Endothelial cell of umbilical vein (primary cell): ENCODE measurements at places on chromosomes 1 and 21.

- DNase-seq = no peak
Observed at GRCh38 chr1:206469411-206469932, 804 bp upstream of the IKBKE start.

DNA sequence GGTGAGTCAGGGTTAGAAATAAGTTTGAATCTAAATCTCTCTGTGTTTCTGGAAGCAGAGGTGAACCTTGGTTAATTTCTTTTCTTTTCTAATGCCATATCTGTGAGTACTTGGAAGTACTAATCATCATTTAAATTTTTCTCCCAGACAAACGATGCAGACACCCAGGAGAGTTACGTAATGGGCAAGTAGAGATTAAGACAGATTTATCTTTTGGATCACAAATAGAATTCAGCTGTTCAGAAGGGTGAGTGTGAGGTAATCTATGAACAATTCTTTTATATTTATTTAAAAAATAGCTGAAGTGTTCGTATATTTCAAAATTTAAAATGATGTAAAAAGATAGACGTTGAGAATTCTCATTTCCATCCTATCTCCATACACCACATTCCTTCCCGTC is 11.2 kb downstream of the C4BPA start:
- DNase-seq = no peak

DNA sequence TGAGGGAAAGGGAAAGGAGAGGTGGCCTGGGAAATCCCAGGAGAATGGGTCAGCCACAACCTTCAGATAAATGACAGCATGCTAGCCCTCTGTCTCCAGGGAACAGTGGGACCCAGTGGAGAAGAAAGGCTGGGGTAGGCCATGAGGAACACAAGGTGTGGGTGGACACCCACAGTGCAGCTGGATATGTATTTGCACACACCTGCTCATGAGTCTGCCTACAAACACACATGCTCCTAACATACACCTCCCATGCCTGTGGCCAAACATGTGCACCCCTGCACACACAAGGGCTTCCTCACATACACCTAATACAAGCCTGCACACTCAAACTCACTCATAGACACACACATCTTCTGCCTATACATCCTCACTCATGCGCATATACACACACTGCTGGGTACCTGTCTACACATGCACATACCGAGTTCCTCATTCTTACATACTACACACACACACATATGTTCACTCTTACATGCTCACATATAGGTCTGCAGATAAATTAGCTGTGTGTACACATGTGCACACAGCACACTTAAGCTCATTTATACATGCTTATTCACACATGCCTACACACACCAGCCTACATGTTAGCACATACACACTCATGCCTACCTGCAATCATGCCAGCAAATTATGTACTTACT is 3.6 kb downstream of the C1orf216 start:
- no peak for DNase-seq

- peak; percentile 85 for DNase-seq
Observed at GRCh38 chr1:112389689-112390088, 6.3 kb upstream of the CTTNBP2NL start.

GRCh38 chr1:218570456-218570855 is 225.3 kb downstream of the TGFB2 start:
- DNase-seq = no peak

DNA sequence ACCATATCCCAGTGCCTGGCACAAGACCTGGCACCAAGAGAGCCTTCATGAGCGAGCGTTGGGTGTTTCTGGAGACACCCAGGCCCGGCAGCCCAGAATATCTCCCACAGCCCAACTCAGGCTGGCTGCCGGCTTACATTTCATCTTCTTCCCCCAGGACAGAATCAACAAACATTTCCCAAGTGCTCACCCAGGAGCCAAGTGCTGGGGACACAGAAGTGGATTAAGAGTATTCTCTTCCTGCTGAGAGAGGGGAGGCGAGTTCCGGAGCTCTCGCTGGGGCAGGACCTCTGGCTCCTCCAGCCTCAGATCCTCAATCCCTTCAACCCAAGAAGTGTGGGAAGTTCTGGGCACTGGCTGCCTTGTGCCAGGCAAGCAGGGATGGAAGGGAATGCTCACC is 23.6 kb downstream of the IFFO2 start:
- no peak for DNase-seq

GRCh38 chr1:238642231-238642630 is 744.1 kb upstream of the CHRM3 start:
- no peak for DNase-seq

GRCh38 chr1:91803123-91803522 is 82.8 kb downstream of the TGFBR3 start:
- DNase-seq = no peak

DNA sequence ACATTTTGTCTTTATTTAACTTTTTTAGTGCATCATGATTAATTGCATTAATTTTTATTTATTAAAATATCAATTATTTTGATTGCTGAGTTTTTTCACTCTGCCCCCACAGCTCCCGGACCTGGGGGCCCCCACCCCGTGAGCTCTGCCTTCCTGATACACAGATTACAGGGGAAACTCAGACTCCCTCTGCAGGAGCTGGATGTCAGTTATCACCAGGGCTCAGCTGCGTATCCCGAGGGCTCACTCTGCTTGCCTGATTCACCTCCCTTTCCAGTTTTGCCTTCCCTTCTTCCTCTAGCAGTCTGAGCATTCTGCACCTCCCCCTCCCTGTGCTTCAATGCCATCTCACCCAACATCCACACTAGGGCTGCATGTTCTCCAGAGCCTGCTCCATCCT is 98.2 kb downstream of the ATP1A1 start:
- no peak for DNase-seq

GRCh38 chr1:19861034-19861433 is 21.2 kb upstream of the OTUD3 start:
- DNase-seq = no peak

DNA sequence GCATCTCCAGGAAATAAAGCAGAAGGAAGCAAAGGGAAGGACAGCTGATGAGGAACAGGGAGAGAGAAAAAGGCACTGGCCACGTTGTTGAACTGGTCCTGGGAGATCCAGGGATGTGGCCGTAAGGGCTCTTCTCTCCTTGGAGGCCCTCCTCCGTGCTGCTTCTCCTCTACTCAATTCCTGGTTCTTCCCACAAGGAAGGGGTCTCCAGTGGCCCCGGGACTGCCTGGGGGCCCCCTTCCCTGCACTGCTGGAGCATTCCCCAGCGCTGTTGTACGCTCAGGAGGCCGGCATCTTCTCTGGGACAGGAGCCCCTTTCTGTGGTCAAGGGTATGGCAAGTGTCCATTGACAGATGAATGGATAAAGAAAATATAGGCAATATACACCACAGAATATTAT is 88.5 kb upstream of the TLR5 start:
- DNase-seq = no peak

DNA sequence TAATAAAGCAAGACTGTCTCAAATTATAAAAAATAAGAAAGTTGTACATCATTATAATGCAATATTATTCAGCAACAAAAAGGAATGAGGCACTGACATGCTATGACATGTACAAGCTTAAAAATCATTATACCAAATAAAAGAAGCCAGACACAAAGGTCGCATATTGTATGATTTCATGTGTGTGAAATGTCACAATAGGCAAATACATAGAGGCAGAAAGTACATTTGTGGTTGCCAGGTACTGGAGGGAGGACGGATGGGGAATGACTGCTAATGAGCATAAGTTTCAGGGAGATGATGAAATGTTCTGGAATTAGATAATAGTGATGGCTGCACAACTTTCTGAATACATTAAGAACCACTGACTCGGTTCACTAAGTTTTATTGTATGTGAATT is 73.6 kb upstream of the NBPF3 start:
- DNase-seq = no peak

DNA sequence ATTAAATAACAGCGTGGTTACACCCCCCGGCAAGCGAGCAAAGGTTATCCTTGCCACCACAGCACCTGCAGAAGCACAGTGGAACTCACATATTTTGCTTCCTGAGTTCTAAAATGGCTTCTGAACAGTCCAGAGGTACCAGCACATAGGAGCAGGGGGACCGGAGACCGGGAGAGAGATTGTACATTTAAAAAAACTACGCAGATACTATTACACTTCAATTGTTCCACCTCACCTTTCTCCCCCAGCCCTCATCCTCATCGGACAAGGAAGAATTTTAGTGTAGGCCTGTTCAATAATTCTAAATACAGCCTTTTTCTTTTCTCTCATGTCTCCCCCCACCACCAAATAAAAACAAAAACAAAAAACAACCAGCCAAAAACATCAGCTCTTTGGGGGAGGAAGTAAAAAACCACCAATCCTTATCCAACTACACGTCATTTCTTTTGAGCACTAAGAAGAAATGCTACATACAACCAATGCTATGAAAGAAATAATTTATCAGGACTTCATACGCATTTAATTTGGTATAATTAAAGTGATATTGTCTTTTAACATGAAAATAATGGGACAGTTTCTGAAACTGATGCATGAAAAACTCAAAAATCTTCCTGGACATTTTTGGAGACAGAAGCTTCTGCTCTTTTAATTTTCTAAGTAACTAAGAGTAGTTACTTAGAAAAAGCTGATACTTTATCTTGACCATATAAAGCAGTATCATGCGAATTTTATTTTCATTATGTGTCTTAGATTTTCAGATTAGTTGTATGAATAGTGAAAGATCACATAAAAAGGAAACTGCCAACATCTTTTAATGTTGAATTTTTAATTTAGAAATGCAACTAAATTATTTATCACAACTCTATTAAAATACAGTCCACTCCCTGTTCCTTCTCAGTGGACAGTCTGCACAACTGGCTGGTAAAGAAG is 9.1 kb downstream of the CDKN2C start:
- no peak for DNase-seq

DNA sequence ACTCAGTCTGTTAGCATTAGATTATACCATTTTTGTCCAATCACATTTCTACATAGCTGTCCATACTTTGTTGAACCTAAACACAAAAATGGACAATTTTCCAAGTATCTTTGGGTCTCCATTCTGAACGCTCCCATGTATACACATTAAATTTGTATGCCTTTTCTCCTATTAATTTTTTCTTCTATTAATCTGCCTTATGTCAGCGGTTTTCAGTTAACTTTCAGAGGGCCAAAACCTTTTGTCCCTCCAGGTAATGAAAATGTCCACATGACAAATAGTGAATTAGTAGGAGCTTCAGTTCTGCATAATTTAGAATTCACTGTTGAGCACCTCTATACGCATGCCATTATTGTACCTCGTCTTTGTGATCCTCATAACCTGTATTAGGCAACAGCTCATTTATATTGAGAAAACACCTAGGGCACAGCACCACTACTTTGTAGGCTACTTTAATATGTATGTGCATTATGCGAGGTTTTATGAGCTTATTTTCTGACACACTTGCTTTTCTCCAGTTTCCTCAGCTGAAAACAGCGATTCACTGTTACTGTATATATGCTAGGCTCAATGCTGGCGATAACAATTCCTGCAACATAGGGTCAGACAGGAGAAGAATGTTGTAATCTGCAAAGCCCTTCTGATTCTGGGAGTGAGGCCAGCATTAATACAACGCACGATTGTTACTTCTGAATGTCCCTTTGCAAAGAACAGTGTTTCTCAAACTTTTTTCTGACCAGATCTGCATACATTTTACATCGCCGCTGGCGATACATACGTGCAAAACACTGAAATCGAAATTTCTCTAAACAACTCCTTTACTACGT is 1.1 kb upstream of the ABCD3 start:
- DNase-seq = peak; percentile 77

DNA sequence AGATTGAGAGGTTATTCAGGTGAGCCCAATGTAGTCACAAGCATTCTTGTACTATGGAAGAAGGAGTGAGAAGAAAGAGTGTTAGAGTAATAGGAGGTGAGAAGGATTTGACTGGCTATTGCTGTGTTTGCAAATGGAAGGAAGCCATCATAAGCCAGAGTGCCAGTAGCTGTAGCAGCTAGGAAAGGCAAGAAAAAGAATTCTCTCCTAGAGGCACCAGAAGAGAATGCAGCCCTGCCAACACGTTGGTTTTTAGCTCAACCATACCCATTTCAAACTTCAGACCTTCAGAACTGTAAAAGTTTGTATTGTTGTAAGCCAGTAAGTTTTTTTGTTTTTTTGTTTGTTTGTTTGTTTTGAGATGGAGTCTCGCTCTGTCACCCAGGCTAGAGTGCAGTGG is 8.9 kb upstream of the IL12RB2 start:
- no peak for DNase-seq

GRCh38 chr1:9822897-9823692 is 670 bp downstream of the CLSTN1 start:
- DNase-seq = peak; percentile 21

GRCh38 chr1:98523256-98523655 is 138.3 kb upstream of the SNX7 start:
- DNase-seq = no peak

- DNase-seq = no peak
Observed at GRCh38 chr1:227219715-227220292, 98.5 kb downstream of the CDC42BPA start.
